Tongue (tissue), 3 donors: ENCODE measurements at places on chromosomes 1 and 21.
A peak's percentile ranks its signal among the peaks of the same experiment; 100 is the strongest.

GRCh38 chr1:51423073-51423821 is 92.9 kb upstream of the TTC39A start:
- no peak for DNase-seq

DNA sequence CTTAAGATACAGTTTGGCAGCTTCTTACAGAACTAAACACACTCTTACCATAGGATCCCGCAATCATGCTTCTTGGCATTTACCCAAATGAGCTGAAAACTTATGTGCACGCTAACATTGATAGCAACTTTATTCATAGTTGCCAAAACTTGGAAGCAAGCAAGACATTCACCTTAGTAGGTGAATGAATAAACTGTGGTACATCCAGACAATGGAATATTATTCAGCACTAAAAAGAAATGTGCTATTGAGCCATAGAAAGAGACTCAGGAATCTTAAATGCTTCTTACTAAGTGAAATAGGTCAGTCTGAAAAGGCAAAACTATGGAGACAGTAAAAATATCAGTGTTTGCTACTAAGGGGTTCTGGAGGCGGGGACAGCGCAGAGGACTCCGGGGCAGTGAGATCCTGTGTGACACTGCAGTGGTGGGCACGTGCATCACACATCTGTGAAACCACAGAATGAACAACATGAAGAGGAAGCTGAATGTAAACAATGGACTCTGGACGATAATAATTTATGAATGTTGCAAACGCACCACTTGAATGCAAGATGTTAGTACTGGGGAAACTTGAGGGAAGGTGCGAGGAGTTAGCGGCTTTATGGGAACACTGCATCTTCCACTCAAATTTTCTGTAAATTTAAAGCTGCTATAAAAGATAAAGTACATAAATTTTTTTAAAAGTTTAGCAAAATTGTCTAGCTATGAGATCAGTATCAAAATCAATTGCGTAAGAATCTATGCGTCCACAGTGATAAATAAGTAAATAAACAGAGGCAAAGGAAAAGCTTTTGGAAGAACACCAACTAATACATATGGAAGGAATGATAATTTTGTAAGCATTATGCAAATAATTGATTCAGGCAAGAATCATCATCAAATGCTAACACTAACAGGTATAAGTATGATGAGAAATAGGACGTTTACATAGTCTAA is 15.4 kb upstream of the SPATC1L start:
- no peak for DNase-seq

- no peak for DNase-seq
These were observed 162.8 kb downstream of the FASLG start for GRCh38 chr1:172821609-172822274.

GRCh38 chr1:78553859-78554258 is 63.1 kb downstream of the PTGFR start:
- no peak for DNase-seq

DNA sequence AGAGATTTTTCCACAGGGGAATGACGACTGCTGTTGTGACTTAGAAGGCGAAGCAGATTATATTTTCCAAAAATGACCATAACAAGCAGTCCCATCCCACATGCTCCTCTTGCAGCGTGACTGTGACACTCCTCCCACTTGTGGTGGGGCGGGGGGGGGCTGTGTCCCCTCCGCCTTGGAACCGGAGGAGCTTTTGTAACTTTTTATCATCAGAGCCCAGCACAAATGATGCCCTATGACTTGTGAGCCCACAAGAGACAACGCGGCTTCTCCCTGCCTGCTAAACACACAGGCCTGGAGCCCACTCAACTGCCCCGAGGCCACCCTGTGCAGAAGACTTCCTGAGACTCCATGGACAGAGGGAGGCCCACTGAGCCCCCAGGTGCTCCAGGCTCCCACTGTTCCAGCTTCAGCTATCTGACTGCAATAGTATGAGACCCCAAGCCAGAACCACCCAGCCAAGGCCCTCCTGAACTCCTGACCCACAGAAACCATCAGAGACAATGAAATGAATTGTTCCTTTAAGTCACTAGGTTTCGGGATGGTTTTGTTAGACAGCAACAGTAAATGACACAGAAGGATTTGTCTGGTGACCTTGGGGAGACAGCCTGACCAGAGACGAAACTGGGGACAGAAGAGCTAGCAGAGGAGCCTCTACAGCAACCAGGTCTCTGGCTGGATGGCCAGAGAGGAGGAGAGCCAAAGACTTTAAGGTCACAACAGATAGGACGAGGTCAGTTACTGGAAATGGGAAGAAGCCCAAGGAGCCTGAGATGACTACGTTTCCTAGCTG is 58.8 kb downstream of the CAPZB start:
- DNase-seq = no peak

DNA sequence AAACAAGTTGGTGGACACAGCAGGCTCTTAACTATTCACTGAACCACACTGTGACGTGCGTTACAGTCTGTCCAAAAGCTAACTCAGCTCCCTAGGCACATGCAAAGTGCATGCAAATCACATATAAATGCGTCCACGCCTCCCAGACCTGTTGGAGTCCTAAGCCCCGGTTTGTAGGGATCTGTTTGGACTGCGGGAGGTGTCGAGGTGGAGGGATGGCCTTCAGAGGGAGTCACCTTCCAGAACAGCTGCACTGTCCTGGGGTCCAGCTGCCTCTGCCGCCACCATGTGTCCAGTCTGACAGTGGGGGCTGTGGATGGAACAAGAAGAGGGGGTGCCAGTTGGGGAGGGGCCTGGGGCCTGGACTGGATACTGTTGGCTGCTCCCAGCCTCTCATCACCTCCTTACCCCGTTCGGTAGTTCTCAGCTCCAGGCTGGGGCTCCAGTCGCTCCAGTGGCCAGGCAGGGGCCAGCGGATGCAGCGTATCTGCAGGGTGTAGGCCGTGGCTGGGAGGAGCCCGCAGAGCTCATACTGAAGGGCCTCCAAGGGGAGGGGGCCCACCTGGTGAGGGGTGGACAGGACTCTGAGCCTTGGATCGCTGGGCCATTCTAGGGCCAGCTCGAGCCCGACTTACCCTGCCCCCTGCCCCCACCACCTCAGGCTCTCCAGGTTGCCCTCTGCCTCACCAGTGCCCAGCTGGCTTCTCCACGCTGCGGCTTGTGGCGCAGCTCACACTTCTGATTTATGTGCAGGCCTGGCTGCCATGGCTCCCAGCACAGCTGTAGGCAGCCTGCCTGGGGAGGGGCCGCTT is 7.9 kb upstream of the MRPS15 start:
- DNase-seq = no peak

DNA sequence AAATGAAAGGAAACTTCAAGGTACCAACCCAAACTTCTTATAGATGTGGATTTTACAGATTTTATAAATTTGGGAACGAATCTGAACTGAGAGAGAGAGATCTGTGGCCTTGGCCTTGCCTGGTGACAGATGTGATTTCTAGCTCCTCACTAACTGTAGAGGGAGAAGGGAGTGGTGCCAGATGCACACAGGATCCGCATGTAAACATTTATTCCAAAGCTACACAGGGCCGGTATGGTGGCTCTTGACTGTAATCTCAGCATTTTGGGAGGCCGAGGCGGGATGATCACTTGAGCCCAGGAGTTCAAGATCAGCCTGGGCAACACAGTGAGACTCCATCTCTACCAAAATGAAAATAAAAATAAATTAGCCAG is 77.1 kb downstream of the PGBD5 start:
- peak; percentile 53 for DNase-seq

DNA sequence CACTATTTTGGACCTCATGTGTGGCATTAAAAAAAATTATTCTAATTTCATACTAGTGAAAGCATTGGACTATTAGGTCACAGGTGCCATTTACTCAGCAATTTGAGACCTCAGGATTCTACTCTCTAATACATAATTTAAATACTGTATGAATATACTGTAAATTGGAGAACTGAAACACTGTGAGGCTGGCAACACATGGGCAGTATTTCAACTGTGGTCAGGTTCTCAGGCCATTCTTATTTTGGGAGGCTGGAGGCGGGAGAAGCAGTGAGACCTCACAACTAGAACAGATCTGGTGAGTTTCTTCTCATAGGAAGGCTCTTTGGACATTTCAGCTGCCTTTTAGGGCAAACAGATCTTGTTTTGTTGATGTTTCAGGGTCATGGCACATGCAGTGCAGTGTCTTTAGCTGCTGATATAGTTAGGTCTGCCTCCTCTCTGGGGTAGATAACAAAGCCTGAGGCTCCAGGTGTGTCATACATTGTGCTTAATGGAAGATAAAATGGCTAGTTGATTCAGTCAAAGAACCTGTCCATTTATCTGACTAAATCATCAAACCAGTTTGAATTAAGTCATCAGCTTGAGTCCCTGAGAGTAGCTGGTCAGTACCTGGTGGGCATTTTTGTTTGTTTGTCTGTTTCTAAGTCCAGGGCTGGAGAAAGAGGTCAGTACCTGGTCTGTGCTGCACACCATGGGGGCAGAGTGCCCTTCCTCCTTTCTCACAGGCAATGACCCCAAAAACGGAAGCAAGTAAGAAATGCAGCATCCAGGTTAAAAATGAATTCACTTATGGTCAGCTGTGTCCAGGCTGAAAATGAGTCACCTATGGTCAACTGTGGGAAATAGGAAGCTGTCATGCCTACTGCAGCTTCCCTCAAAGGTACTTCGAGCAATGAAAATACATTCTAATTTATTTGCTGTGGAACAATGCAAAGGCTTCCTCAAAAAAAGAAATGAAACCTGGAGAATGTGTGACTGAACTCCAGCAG is 216.2 kb downstream of the SDCCAG8 start:
- DNase-seq = no peak

GRCh38 chr1:9881838-9882249 is 28.2 kb downstream of the CTNNBIP1 start:
- DNase-seq = no peak

DNA sequence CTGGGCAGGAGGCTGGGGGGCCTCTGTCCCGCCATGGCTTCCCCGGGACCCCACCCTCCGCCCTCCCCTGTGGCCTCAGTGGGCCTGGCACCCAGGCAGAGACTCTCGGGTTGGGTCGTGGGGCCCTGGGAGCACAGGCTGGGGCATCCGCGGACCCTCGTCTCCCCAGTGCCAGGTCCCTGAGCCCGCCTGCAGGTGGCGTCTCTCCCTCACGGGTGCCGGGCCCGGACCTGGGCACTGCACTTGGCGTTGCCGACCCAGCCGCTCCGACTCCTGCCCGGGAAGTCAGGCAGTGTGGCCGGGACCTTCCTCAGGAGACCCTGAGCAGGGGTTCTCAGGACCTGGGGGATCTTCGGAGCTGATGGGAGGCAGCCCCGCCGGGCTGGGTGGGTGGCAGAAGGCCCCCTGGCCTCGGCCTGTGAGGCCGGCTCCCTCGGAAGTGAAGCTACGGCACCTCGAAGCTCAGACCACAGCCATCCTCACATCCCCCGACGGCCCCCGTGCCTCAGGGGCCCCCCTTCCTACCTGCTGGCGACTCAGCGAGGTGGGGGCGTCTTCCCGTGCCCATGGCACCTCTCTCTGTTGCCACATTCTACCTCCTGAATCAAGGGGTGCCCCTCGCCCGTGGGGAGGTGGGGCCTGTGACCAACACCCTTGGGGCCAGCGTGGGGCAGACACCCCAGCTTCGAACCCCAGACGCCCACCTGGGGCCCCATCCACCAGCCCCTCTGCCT is 6.4 kb upstream of the C1orf159 start:
- DNase-seq = peak; percentile 88

DNA sequence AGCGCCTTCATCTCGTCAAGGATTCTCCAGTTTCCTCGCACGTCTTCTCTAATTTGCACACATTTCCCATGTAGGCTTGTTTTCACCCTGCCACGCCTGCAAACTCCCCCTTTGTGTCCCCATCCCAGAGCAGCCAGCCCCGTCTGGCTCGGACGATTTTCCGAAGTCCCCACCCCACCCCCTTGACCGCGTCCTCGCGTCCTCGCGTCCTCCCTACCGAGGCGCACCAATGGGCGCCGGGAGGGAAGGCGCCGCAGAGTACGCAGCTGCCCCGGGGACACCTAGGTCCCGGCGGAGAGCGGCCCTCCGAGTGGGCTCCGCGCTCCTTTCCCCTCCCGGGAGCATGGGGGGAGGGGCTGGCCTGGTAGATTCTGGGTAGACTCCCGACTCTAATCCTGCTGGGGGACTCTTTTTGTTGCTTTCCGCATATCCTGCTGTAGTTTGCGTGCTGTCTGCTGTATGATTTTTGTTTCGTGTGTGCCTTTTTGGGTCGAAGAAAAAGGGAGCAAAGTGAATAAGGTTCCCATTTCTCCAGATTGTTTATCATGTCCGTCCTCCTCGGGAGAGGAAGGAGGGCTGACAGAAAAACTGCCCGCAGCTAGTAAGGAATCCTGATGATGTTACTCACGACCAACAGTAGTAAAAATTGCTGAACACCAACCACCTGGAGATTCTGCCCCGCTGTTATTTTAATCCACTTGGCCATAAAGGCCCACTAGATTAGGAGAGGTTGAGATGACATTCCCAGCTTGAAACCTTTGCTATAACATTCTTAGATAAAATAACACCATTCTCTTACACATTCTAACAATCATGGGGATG is 1.5 kb downstream of the CACHD1 start:
- peak; percentile 56 for DNase-seq

DNA sequence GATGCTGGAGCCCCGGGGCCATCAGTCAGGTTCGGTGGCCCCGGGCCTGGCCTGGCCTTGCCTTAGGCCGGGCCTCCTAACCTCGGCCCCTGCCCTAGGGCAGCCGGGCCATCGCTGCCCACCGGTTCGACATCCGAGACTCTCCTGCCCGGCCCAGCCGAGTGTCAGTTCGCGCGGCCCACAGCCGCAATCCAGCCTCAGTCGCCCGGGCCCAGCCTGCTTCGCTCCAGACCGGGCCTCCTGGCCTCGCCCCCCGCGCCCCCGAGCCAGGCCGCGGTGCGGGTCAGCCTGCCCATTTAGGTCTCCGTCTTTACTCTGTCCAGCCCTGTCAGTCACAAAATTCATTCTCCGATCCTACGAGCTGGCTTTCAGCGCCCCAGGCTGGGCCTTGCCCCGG is 777 bp downstream of the LRRC41 start:
- DNase-seq = no peak

- DNase-seq = no peak
These were observed 64.6 kb upstream of the AK4 start for GRCh38 chr1:65083263-65083896.

- peak; percentile 56 for DNase-seq
These were observed 7.6 kb downstream of the EFHD2 start for GRCh38 chr1:15417059-15417934.

DNA sequence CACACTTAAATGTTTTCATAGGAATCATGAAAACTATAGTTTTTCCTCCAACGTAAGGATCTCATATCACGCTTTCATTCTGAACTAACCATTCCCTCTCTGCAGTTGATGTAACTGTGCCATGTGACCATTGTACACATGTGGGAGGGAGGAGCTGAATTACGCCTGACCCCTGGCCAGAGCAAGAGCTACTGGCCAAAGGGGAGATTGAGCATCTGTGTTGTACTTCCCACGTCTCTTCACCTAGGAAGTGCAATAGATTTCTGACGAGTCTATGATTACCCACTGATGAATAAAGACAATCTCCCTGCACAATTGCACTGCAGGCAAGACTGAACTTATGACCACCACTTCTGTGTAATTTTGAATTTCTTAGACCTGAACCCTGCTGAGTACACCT is 24.0 kb downstream of the PTPRC start:
- no peak for DNase-seq
